ENCODE measurements at places on chromosomes 6 and 20. TPM values are rescaled to one million over a fixed set of nuclear protein-coding genes. Genes with fewer than 3 reads are reported as not detected.

- DNase-seq: no peak
These were observed 1592.6 kb downstream of the GRIK2 start for GRCh38 chr6:102986086-102986485.

- no peak for DNase-seq
These were observed 108.0 kb downstream of the LAMA2 start for GRCh38 chr6:128990915-128991314.

- no peak for DNase-seq
These were observed 40.4 kb upstream of the ARG1 start for GRCh38 chr6:131532580-131533039.

DNA sequence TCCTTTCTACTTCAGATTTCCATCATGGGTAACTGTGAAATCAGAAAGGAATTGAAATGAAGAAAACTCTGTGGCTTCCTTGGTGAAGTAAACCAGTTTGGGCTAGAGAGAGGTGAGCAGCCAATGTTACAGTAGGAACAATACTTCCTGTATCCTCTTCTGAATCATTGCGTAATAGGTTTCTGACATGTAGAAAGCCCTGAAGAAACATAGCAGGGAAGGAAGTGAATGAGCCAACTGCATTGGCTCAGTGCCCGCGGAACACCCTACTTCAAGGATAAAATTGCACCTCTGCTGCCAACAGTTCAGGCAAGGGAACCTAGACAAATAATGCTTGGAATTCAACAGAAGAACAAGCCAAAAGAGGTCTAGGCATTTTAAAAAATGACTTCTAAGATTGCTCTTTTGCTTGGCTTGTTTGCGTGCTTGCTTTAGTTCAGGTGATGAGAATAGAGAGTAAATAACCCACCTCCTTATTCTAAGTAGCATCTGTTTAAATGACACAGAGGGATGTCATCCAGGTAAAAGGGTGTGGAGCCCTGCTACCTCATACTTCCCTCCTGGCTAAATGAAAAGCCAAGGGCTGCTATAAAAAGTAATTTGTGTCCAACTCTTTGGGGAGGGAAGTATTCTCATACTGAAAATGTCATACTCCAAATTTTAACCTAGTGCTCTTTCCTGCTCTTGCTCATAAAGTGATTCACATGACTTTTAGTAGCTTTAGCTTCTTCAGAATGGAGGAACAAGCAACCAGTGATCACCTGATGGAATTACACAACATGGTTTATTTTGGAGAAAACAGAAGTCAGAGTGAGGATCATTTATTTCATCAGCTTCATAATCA, 30.0 kb upstream of the AKIRIN2 start:
- peak; percentile 91 for DNase-seq

The TBC1D7 gene
- 36.2 TPM for polyA plus RNA-seq

All from left lung (tissue), 14 donors.